ENCODE measurements at places on chromosomes 5 and 9.

DNA sequence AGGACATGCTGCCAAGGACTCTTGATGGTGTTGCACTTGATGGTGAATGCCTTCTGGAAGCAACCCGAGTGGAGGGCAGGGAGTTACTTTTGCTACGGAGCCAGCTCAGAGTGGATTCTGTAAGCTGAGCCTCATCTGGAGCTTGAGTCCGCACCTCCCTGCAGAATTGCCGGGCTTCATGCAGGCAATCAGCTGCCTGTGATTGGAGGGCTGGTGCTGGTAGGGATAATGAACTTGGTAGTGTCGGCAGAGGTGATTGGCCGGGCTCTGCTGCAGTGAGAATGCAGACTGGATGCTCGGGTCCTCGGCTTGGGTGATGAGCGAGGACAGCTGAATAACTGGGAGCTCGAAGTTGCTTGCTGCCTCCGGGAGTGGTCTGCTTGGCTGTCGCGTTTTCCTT, 23.1 kb downstream of the SLC25A25 start:
- DNase-seq, result peak; percentile 67

- DNase-seq, result no peak
Observed at GRCh38 chr5:124747791-124748686, 1.6 kb upstream of the ZNF608 start.

DNA sequence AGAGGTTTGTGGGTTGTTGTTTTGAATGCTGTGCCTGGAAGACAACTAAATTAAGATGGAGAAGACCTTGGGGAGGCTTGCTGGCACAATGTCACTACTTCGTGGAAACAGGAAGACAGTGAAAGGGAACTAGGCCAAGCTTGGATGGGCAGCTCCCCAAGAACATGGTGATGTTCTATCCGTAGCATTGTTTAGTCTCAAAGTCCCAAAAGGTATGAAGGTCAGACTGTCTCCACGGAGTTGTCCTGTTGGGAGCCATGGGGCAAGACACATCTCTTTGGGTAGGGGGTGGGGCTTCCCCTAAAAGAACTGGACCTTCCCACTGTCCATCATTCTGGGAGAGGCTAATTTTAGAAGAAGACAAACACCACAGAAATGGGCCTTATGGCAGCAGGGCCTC, 140.5 kb downstream of the ENTREP1 start:
- no peak for DNase-seq

DNA sequence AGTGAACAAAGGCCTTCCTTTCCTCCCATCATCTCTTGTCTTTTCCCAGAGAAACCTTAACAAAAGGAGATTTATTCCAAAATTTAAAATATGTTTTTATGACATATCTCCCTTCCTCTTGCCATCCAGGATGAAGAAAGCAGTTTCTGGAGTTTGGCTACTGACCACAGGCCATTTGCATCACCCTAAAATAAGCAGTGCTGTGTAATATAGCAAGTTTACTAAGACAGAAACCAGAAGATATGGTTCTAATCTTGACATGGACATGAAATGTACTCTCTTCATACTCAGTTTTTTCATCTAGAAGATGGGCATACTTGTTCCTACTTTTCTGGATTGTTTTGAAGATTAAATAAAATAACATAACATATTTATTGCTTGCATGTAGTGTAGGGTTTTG, 50.2 kb upstream of the ZFAND5 start:
- DNase-seq, result no peak

DNA sequence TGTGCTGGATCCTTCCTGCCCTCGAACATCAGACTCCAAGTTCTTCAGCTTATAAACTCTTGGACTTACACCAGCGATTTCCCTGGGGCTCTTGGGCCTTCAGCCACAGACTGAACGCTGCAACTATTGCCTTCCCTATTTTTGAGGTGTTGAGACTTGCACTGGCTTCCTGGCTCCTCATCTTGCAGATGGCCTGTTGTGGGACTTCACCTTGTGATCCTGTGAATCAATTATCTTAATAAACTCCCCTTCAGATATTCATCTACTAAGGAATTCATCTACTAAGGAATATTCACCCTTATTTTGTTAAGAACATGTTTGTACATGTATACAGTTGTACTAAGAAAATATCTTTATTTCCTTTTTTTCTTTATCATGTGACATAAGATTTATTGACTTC, 1079.7 kb downstream of the CDH12 start:
- no peak for DNase-seq

DNA sequence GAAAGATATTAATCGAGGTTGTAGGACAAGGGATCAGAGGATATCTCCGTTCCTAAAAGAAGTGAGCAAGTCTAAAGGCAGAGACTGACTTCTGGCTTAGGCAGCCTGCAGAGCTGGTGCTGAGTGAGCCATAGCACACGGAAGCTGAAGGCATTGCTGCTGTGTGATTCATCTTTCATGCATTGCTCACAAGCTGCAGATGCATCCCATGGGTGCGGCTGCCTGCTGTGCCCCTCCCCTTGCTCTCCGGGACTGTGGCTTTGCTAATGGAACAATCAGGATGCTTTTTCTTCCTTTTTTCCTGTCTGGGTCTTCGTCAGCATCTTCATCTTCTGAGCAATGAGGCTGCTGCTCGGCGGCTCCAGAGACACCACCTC, 341.4 kb downstream of the DIRAS2 start:
- peak; percentile 97 for DNase-seq

- no peak for DNase-seq
Observed at GRCh38 chr9:91191411-91192380, 170.0 kb downstream of the AUH start.

- no peak for DNase-seq
Observed at GRCh38 chr9:100190339-100190738, 91.3 kb downstream of the INVS start.

DNA sequence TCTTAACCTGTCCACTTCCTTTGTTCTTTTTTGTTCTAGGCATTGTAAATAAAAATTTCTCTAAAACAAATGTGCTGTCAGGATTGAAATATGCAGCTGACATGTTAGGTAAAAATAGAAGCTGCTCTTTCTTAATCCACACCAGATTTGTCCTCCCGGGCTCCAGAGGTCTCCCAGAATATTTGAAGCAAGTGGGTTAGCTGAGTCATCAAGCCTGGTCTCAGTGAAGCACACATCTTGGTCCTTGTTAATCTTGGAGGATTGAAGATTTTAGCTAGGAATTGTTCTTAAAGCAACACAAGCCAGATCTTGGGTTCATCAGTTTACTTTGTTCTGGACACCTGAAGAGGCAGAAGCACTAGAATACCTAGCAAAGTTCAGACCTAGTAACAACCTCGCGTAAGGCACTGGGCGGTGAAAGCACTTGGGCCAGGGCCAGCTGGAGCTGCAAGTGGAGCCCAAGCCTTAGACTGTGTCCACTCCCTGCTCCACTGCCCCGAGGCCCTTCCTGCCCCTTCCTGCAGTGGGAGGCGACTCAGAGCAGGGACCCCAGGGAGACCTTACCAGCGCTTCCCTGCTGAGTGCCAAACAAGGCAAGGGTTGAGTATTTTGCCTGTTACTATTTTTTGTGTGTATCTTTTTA, 36.5 kb downstream of the HABP4 start:
- DNase-seq, result peak; percentile 78

DNA sequence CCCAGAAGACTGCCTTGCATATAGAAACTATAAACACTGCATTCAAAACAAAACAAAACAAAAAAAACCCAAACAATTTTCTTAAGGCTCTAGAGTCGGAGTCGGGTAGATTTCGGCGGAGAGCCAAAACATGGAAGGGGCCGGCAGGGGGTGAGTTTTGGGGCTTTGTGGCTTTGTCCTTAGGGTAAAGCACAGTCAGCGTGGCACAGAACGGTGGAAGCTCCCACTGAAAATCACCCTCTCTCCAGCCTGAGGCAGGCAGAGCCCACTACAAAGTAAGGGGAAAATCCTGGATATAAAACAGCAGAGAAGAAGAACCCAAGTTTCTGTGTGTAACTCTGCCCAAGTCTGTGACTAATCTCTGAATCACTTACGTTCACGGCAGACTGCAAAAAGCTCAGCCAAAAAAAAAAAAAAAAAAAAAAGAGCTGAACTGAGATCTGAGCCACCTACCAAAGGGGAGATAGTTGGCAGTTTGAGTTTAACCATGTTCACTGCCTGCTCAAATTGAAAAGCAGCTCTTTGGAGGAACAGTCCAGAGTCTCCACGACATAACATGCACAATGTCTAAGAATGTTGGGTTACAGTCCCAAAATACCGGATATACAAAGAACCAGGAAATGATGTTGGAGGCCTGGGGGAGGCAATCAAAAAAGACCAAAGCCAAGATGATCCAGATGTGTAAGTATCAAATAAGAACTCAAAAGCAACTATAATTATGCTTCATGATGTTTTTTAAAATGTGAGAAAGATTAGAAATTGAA, 26.6 kb upstream of the OR2K2 start:
- peak; percentile 71 for DNase-seq

DNA sequence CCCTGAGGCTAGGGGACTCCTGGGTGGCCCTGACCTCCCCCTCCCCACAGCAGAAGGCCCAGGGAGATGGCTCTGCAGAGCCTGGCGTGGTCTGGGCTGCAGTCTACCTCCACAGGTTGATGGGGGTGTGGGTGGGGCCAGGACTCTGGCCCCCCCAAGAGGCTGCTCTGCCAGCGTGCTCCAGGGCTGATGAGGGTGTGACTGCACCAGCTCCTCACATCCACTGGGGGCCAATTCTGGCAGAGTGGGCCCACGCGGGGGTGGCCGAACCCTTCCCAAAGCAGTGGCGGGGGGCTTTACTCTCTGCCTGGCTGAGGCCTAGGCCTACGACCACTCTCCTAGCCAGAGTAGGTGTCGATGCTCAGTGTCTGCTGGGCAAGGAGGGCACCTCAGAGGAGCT, 28.0 kb upstream of the UBAC1 start:
- no peak for DNase-seq

GRCh38 chr5:129563585-129563984, 103.5 kb downstream of the ADAMTS19 start:
- DNase-seq, result no peak

GRCh38 chr9:36245906-36246305, 12.3 kb downstream of the GNE start:
- no peak for DNase-seq

GRCh38 chr5:177995691-177996595, at the start of gene PROP1:
Gene PROP1, minus strand, starts transcription at chr5:177996242. Its CDS starts 309 bp downstream, at chr5:177995933.
- DNase-seq, result no peak

DNA sequence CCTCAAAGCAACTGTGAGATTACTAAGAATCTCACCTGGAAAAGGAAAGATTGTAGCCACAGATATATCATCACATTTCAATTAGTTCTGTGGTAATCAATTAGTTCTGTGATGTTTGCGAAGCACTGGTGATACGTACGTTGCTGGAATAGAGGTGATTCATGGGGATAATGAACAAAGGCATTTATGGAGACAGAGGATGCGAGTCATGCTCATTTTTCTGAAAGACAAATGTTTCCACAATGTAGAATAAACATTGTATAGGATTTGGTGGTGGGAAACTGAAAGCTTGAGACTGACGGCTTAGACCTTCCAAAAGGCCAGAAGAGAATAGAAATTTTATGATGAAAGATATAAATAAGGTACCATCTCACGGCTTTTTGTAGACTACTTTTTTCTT, 507.3 kb upstream of the TYRP1 start:
- DNase-seq, result no peak

DNA sequence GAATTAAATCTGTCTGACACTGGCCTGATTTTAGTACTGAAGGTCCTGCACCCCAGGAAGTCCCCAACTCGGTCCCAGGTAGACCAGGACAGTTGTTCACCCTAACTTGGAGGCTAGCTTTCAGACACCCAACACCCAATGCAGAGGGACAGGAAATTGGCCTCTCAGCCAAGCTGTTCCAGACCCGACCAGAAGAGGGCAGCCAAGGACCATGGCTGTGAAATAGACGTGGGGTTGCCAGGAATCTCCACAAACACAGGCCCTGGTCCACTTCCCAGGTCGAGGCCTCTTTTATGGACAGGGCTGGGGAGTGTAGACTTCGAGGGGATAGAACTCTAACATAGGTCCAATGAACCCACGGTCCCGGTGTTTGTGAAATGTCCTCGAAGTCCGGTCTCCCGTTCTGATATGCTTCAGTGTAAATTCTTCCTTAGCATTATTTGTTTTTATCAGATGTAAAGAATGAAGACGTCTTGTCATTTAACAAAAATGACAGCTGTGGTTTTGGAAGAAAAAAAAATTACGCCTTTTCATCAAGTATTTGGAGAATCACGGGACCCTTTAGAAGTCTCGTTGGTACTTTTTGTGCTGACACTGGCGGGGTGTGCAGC, 260.3 kb upstream of the ADAMTS16 start:
- DNase-seq, result peak; percentile 85

GRCh38 chr5:124557761-124558160, 188.7 kb downstream of the ZNF608 start:
- DNase-seq, result no peak

GRCh38 chr9:87271696-87272477, 225.8 kb upstream of the DAPK1 start:
- no peak for DNase-seq

- DNase-seq, result no peak
Observed at GRCh38 chr9:4141296-4141695, 158.6 kb downstream of the GLIS3 start.

DNA sequence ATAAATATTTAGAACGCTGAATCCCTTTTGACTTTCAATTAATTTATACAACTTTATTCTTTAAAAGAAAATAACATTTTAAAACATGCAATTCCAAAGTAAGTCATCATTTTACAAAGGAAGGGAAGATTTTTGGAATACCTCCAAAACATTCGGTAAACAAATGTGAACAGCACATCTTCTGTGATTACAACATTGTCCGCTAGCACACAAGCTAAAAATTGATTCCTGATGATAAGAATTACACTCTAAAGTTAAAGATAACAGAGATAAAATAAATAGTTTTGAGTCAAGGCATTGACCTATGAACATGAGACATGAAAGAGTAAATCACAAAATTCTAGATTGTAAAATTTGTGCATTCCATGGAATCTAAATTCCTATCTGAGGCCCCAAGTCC, 56.2 kb upstream of the TRAF1 start:
- no peak for DNase-seq

- DNase-seq, result peak; percentile 62
Observed at GRCh38 chr9:110769667-110770066, 101.1 kb downstream of the MUSK start.

DNA sequence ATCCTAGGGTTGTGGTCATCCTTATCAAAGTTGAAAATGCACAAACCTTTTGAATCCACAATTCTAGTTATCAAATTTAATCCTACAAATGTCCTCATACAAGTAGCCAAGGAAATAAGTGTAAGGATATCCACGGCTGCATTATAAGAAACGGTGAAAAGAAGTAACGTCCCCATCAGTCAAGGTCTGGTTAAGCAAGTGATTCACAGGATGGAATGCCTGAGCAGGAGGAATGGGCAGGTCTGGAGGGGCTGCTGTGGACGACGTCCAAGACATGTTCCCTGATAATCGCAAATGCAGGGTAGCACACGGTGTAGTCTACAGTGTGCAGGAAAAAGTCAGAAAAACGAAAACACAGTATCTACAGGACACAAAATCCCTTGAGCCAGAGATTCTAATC, 118.6 kb downstream of the ADAMTS2 start:
- DNase-seq, result no peak

GRCh38 chr5:166267907-166268306, 2023.5 kb upstream of the WWC1 start:
- DNase-seq, result no peak

- DNase-seq, result no peak
Observed at GRCh38 chr9:101365181-101365580, 19.6 kb downstream of the BAAT start.
